ENCODE measurements at places on chromosomes 2 and 18. TPM values are rescaled to one million over a fixed set of nuclear protein-coding genes. Genes with fewer than 3 reads are reported as not detected.

DNA sequence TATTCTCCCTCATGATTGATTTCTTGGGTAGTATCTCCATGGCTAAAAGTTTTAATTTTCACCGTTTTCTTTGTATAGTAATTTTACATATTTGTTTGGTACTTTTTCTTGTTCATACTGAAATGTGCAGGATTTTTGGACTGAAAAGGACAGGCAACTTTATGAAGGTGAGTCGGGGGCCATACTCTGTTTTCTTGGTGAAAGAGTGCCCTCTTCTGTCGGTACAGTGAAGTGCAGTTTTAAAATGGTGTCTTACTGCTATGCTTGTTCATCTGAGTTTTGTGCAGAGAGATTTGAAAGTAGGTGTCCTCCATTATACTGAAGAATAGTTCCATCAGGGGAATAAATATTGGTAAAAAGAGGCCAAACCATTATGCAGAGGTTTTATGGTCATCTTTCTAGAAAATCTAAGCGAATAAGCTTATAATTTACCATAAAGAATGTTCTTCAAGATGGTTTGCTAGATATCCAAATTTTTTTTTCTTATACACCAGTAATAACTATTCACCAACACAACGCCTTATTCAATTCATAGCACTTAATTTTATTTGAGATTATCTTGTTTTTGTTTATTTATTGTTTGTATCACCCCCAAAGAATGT is 8.7 kb upstream of the SERPINB13 start:
- H3K27ac ChIP-seq, result no peak overlapping the region
- H3K36me3 ChIP-seq, result no peaks in the 10 kb centered on the region
- no peaks in the 10 kb centered on the region for H3K27me3 ChIP-seq
- H3K4me3 ChIP-seq, result no peak overlapping the region
- no peaks in the 10 kb centered on the region for H3K4me1 ChIP-seq
- DNase-seq, result peak; percentile 7

The ABCA12 gene
- 0.14 TPM for total RNA-seq

The GALNT13 gene
- 0.28 TPM for total RNA-seq

GRCh38 chr2:221272729-221273128 is 299.4 kb downstream of the EPHA4 start:
- no peaks in the 10 kb centered on the region for H3K27me3 ChIP-seq
- no peaks in the 10 kb centered on the region for H3K36me3 ChIP-seq
- H3K27ac ChIP-seq, result no peak overlapping the region
- DNase-seq, result no peak

Measured in thymus (tissue), 14 donors.